Activated gamma-delta T cell treated with anti-CD3 and anti-CD28 coated beads, Interleukin-2, amount 50 U/mL, for 16 hours (primary cell): ENCODE measurements at places on chromosomes 1 and 21.

GRCh38 chr1:231215681-231216385 lies 25.2 kb upstream of the GNPAT start:
- DNase-seq = no peak

DNA sequence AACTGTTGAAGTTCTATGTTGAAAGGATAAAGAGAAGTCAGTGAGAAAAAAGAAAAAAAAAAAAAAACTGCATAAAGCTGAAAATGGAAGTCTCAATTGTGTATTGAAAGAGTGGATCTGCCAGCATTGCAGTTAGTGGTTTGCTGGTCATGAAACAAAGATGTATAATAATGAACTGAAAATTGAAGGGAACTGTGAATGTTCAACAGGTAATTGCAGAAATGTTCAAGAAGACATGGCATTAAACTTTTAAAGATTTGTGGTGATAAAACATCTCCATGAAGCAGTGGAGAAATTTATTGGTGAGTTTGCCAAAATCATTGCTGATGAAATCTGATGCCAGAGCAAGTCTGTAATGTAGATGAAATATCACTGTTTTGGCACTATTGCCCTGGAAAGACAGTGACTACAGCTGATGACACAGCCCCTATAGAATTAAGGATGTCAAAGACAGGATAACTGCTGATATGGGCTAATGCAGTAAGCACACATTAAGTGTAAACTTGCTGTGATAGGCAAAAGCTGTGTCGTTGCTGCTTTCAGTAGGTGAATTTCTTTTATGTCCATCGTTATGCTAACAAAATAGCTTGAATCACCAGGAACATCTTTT lies 71.0 kb downstream of the RD3 start:
- DNase-seq = no peak

DNA sequence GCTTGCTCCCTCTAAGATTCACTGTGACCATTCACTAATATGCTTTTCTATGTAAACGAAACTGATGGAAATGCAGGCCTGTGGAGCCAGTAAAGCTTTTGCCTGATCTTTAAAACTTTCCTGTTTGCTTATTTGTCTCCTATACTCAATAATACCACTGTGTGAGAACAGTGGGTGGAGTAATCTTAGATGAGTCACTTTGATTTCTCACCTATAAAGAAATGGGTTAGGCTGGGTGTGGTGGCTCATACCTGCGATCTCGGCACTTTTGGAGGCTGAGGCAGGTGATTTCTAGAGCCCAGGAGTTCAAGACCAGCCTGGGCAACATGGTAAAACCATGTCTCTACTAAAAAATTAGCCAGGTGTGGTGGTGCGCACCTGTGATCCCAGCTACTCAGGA lies 70.8 kb downstream of the RWDD3 start:
- DNase-seq = no peak

GRCh38 chr1:205351984-205352713 lies 4.6 kb downstream of the KLHDC8A start:
- no peak for DNase-seq

GRCh38 chr1:231201979-231202633 lies 38.9 kb upstream of the GNPAT start:
- no peak for DNase-seq

GRCh38 chr1:26799479-26800142 lies 11.9 kb downstream of the PIGV start:
- DNase-seq = no peak

DNA sequence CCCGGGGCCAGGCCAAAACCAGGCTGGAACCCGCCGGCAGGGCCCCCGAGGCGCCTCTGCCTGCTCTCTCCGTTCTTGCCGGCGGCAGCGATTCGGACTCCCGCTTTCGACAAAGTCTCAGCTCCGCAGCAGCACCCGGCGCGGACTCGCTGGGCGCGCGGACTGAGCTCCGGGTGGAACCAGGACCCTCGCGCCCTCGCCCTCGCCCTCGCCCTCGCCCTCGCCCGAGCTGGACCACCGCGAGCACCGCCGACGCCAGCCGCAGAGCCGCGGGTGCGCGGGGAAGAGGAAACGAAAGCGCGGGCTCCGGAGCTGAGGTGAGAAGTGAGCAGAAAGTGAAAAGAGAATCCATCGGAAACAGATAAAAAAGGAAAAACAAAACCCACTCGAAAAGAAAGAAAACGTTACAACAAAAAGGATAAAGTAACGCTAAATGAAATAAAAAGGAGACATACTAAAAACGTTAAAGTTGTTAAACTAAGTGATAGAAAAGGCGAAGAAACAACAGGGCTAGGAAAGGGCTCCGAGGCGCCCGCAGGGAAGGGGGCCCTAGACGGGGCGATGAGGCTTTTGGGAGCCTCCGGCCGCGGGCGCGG lies 64.9 kb downstream of the MEF2D start:
- no peak for DNase-seq

DNA sequence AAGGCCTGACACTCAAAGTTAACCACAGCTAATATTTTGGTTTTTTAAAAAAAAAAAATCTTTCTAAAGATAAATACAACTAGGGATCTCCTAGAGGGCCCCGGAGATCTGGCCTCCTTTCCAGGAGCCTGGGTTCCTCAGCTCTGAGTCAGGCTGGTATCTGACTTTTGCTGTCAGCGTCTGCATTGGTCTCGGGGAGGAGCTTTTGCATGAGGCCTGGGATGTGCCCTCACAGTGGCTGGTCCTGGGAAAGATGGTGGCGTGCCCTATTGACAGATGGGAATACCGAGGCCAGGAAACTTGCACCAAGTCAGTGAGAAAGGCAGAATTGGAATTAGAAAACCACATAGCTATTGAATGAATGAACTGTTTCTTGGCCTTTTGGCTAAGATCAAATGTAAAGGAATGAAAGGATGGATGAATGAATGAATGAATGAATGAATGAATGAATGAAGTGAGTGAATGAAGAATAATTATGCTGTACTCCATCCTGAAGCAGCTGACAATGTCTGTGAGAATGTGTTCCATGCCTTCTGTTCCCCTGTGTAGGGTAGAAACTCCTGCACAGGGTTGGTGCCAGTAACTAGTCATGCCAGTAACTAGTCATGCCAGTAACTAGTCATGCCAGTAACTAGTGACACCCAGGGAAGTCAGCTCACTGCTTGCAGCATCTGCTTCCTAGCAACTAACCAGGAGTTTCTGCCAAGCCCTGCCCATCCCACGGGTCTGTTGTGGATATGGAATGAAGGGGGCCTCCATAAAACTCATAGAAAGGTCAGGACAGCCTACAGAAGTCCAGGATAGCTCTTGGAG lies 242.5 kb upstream of the VAMP3 start:
- no peak for DNase-seq

- no peak for DNase-seq
These were observed 12.7 kb downstream of the GORAB start for GRCh38 chr1:170544624-170545023.

DNA sequence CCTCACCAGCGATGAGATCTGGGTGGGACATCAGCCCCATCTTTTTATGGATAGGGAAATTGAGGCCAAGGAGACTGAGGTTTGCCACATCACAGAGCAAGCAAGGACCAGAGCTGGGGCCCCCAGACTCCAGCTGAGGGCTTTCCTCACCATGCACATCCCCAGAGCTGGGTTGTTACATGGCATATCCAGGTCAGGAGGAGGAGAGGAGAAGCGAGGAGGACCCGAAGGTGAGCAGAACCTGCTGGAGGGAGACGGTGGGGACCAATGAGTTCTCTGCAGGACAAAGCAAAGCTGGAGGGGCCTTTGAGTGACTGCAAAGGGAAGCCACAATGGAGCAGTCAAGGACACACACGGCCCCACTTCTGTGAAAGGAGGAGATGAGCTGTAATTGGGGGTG lies 255.5 kb upstream of the CSF3R start:
- no peak for DNase-seq

DNA sequence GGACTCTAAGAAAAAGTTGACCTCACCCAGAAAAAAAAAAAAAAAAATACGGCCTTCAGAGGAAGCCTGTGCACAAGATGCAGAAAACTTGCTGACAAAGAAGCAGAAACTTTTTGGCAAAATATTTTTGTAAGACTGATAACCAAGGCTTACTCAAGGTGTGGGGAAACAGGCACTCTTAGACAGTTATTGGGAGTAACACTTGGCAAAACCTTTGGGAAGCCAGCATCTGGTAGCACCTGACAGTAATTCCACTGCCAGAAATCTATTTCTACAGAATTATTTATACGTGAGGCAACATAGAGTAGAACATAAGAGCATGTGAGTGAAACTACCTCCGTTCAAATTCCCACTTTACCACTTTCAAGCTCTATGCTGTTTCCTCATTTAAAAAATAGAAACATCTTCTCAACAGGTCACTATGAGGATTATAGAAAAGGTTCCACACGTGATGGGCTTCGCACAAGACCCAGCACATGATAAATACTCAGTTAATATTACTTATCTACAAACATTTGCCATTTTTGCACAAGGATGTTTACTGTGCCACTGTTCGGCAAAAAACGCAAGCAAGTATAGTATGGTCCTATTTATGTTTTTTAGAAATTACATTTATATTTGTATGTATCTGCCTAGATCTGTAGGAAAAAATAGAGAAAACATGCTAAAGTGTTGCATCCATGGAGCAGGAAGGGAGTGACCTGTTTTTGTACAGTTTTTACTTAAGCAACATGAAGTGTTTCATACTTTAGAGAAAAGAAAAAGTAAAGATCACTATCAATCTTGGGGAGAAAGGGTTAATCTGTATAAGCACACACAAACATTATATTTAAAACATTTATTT lies 22.2 kb downstream of the MRPL39 start:
- DNase-seq = no peak

DNA sequence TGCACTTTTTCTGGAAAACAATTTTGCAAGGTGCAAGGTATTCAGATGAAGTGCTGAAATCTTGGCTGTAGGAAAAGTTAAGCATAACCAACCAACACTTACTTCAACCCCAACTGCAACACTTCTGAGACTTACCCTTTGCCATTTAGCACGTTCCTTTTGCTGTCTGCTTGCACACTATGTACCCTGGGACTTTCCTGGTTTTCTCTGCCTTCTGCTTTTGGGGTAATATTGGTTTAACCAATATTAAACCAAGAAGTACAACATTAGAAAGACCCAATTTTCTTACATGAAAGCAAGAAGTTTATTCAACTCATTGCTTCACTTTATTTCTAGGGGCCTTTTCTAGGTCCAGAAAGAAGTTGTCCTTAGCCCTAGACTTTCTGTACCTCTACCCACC lies 193.0 kb downstream of the HLX start:
- no peak for DNase-seq

- DNase-seq = peak; percentile 39
These were observed at the start of gene CR2 for GRCh38 chr1:207454046-207454964. Gene CR2 (plus strand): TSS chr1:207454328. CDS start chr1:207454419, 91 bp downstream.

DNA sequence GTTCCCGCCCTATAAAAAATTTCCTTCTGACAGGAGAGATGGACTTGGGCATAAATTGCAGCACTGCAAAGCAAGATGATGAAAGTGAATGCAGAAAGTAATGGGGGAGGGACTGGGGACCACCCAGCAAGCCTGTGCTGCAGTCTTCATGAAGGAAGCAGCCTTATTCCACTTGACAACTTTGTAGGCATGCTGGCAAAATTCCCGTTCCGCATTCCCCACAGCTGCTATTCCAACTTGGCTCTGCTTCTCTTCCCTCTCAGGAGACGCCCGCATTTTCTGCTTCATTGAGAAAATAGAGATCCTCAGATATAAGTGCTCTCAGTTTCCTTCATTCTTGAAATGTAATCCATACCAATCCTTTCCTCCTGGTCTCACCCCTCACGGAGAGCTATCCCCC lies 2.4 kb downstream of the HMGB4 start:
- DNase-seq = no peak

- no peak for DNase-seq
These were observed 51.7 kb downstream of the PALMD start for GRCh38 chr1:99697580-99697979.

GRCh38 chr1:185600641-185601040 lies 133.6 kb upstream of the HMCN1 start:
- DNase-seq = no peak

- DNase-seq = no peak
These were observed 21.6 kb downstream of the RAVER2 start for GRCh38 chr1:64766429-64766828.

DNA sequence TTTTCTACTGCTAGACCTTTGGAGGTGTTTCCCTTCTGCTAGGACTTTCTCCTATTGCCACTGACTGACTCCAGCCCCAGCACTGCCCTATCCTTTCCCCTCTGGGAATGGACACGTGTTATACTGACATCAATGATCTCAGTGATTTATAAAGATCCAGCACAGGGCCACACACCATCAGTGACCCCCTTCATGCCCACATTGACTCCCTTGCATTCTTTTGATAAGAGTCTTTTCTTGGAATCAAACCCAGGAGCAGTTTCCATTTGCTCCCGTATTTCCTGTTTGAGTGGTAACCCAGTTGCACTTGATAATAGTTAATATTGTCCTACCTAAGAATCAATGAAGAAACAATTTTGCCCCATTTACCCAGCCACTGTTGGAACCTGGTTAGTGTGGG lies 501.0 kb upstream of the USP24 start:
- no peak for DNase-seq

- DNase-seq = no peak
These were observed 85.4 kb downstream of the IER5 start for GRCh38 chr1:181173761-181174447.

- DNase-seq = no peak
These were observed 44.9 kb downstream of the ACTA1 start for GRCh38 chr1:229388897-229389580.

GRCh38 chr1:177973585-177973984 lies 3.7 kb upstream of the SEC16B start:
- no peak for DNase-seq

DNA sequence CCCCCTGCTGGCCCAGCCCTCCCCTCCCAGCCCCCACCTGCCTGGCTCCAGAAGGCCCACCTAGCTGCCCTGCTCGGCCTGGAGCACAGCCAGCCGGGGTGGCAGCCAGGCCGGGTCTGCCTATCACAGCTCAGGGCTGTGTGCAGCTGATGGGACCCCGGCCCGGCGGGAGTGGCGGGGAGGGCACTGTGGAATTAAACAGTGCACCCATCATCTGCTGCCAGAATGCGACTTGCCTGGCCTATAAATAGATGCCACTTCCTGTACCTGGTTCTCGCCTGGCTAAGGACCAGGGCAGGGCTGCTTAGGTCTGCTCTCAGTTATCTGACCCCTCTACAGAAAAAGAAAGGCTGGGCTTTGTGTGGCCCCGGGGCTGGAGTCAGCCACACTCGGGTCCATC lies 98.2 kb upstream of the VAMP3 start:
- no peak for DNase-seq

DNA sequence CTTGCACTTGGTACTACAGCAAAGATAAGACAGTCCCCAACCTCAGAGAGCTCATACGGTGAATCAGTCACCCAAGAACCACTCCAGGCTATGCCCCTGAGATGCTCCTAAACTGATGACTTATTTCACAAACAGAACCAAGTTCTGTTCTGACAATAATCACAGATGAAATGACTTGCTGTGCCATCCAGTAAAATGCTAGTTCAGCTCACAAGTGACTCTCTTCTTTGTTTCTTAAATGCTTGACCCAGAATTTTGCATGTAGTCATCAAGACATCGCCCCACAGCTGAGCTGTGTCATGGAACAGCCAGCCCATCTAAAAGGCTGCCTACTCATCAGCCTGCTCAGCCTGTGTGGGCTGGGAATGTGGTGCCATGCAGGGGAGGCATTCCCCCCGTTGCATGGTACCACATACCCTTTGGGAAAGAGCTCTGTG lies 6.1 kb upstream of the SLC19A2 start:
- no peak for DNase-seq

GRCh38 chr1:156924478-156925153 lies 4.2 kb downstream of the LRRC71 start:
- DNase-seq = no peak
